ENCODE measurements at places on chromosomes 3 and 15. TPM values are rescaled to one million over a fixed set of nuclear protein-coding genes. Genes with fewer than 3 reads are reported as not detected.

DNA sequence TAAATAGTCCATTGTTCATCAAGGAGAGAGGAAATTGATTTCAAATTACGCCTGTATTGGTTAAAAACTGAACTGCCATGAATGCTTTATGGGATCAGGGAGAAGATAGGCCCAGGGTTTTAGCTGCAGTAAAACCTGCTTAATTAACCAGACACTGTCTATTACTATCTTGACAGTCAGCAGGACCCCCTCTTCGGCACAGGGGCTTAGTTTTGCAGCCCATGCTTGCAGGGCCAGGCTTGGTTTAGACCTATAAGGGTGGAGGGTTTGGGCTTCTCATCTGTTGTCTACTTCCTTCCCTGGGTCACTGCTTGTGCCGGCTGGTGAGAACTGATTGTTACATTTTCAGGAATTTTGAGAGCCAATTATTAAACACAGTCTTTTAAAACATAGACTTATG lies 41.1 kb downstream of the PTPRG start:
- H3K4me3 ChIP-seq: no peak overlapping the region
- peaks cover 15% of the 10 kb centered on the region for H3K36me3 ChIP-seq
- DNase-seq: no peak

- no peak for DNase-seq
- H3K4me1 ChIP-seq: no peaks in the 10 kb centered on the region
- H3K4me3 ChIP-seq: no peak overlapping the region
- no peak overlapping the region for H3K27ac ChIP-seq
- H3K36me3 ChIP-seq: no peaks in the 10 kb centered on the region
These were observed 47.4 kb downstream of the ADAMTS7 start for GRCh38 chr15:78763796-78764241.

GRCh38 chr3:126394179-126394976 lies at the start of gene CFAP100:
TSS of gene CFAP100 (plus strand) at chr3:126394909. CDS start at chr3:126396001, 1,092 bp downstream.
- H3K27ac ChIP-seq: peak within 1 kb of the TSS; percentile 16
- H3K4me3 ChIP-seq: peak within 1 kb of the TSS; percentile 70
- H3K36me3 ChIP-seq: no peaks in the 10 kb centered on the region

- peaks cover 47% of the 10 kb centered on the region for H3K4me1 ChIP-seq
- peaks cover 4% of the 10 kb centered on the region for H3K36me3 ChIP-seq
- H3K4me3 ChIP-seq: no peak overlapping the region
- no peak for DNase-seq
These were observed 178.2 kb downstream of the LSAMP start for GRCh38 chr3:116267116-116267515.

DNA sequence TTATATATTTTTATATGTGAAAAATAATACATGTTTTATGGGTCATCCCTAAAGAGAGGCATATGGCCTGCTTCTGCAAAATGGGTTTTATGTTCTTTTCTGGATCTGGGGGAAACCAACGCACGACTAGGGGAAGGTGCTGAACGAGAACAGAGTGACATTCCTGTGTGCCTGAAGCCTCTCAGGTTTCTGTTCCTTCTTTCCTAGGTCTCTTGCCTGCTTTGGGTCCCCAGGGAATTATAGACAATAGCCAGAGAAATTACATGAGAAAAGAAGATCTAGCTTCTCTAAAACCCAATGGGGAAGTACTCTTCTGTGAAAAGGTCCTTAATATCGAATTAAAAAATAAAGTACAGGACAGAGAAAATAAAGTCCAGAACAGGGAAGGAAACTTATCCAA lies 66.5 kb downstream of the IGSF11 start:
- H3K4me3 ChIP-seq: no peak overlapping the region
- H3K4me1 ChIP-seq: no peaks in the 10 kb centered on the region
- DNase-seq: no peak
- no peaks in the 10 kb centered on the region for H3K27me3 ChIP-seq
- no peaks in the 10 kb centered on the region for H3K36me3 ChIP-seq

TMEM158 gene
- total RNA-seq: 10.1 TPM
